Amygdala (tissue), 56 donors: ENCODE measurements at places on chromosomes 4 and X.

DNA sequence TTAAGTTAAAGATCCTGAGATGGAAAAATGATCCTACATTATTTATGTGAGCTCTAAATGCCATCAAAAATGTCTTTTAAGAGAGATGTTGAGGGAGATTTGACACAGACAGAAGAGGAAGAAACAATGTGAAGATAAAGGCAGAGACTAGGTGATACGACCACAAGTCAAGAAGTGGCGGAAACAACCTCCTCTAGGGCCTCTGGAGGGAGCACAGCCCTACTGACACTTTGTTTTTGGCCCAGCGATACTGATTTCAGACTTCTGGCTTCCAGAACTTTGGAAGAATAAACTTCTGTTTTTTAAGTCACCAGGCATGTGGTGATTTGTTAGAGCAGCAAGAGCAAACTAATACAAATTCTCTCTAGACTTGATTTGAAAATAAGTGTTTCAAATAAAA is 1216.1 kb downstream of the FSTL5 start:
- DNase-seq: no peak

- no peak for DNase-seq
These were observed 2.6 kb downstream of the PNCK start for GRCh38 chrX:153670748-153671588.

DNA sequence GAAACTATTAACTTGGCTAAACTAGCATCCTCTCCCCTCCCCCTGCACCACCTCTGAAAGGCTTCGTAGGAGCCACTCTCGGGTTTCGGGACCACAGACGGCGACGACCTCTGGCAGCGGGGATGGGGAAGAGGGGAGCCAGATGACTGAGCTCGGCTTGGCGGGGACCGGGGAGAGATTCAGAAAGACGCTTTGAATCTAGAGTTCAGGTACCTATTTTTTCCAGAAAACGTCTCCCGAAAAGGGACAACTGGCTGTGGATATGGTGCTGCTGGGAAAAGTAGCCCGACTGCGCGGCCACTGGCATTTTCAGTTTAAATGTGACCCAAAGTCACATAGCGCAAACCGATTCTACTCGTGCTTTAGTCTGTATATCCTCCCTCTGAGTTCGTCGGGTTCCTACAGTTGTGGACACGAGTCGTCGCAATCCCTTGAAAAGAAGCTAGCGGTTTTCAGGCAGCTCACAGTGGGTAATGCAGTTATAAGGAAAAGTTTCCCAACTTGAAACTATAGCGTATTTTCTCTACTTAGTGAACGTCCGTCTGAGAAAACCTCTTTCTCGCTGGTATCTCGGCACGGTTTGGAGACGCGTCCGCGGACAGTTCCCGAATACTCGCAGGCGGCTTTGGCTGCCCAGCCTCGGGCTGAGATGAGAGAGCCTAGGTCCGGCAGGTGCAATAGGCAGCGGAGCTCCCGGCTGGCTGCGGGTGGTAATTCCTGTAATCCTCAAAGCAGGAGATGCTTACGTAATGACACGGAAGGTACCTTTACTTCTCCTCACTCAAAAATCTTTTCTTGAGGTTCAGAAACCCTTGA is 1.3 kb downstream of the PARM1 start:
- no peak for DNase-seq

DNA sequence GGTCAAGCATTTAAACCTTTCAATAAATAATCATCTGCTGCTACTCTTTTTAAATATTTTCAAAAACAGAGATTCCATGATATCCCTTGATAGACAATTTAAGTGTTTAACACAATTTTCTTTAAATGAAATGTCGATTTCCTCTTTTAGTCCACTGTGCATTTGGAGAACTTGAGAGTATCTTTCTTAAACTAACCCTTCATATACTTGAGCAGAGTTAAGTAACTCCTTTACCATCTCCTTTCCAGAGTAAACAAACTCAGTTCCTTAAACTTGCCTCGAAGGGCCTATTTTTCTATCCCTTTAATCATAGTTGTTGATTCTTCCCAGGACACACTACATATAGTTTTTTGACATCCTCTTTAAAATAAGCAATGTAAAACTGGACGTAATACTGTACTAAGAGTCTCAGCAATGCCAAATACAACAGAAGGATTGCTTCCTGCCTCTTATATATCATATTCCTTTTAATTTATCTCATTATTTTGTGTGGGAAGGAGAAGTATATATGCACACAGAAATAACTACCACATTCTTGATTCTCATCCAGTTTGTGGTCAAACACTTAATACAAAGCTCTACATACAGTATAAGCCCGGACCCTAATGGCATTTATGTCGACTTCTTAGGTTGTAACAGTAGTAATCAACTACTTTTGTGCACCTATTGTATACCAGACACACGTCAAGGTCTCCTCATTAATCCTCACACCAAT is 22.8 kb downstream of the RAB28 start:
- no peak for DNase-seq

DNA sequence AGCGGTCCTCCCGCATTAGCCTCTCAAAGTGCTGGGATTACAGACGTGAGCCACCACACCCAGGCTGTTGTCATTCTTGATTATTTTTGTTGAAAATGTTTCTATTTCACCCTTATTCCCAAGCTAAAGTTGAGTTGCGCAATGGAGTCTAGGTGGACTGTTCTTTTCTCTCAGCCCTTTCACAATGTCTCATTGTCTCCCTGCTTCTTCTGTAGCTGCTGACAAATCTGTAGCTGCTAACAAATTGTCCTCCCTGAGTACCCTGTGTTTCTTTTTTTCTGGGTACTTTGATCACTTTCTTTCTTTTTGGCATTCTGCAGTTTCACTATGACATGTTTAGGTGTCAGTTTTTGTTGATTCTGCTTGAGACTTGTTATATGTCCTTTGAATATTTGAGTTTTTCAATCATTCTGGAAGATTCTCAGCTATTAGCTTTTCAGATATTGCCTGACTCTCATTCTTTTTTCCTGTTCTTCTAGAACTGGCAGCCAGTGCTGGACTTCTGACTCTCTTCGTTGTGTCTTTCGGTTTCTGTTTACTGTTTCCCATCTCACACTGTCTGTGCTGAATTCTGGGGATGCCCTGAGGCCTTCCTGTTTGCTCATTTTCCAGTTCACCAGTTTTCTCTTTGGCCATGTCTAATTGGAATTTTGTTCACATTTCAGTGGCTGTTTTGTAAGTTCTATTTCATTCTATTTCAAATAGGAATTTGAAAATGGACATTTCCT is 6.6 kb downstream of the ABCD1 start:
- no peak for DNase-seq
